ENCODE measurements at places on chromosomes 5 and 9.

- DNase-seq: no peak
These were observed 40.0 kb upstream of the ABL1 start for GRCh38 chr9:130794923-130795495.

DNA sequence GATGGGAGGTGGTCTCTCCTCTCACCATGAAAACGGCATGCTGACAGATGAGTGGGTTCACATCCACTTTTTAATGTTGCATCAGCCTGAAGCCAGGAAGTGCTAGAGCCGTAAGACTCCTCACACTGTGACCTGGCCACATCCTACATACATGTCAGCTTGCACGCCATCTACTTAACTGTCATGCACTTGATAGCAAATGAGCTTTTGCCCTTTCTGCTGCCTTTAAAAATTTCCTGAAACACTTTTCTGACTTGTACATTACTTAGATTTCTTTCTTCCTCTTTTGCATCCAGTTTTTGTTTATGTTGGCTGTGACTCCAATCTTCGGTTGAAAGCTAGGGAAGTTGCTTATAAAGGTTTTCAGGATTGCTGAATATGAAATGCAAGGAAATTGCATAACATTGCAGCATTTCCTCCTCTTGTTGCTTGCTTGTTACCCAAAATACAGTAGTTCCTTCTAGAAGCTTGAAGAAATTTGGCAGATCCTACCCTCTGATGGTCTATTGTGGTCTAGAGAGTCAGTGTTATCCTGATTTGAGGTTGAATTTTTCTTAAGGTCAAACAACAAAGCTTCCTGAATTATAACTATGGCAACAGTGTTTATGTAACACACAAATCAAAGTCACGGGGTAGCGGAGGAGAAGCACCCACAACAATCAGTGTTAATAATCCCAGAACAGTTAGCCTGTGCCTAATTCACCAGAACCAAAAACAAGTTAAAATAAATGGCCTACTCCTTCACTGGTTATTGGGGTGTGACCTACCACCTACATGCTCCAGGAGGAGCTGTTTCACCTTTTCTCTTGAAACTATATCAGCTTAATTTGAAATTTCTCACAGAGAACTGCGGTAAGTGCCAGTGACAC, 232.5 kb downstream of the ARHGAP26 start:
- DNase-seq: peak; percentile 42

DNA sequence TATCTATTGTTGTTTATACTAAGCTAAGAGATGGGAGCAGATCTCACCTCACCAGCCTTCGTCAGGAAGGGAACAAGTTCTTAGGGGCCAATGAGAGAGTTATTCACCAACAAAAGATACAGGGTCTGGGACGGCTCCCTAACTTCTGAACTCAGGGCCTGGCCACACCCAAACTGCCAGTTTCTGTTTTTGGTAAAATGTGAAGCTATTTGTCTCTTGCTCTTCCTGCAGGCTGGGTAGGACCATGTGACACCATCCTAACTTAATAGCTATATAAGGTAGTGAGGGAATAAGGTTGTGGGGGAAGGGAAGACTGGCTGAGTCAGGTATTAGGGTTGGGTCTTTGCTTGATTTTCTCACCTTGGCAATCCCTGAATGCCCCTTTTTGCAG, 480.5 kb downstream of the KDM4C start:
- DNase-seq: no peak

DNA sequence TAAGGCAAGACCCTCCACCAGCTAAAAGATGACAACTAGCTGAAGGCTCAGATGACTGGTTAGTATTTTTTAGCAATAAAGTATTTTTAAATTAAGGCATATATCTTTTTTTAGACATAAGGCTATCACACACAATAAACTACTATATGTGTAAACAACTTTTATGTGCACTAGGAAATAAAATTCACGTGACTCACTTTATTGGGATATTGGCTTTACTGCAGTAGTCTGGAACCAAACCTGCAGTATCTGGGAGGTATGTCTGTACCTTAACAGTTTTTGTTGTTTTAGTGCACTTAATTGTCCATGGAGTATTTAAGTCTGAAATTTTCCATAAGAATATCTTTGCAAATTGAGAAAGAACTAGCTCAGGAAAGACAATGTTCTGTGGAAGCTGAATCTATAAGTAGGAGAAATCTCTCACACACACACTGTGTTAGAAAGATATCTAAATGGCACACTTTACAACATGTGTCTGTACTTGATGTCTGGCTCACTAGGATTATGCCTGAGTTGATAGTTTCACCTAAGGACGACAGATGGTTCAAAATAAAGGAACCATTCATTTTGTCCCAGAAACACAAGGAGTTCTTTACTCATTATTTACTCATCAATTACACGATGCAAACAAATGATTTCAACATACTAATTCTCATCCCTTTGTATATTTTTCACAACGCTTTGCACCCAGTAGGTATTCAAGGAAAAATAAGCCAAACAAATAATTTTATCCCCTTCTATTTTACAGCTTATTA, 4.6 kb downstream of the RAPGEF6 start:
- no peak for DNase-seq
